ENCODE measurements at places on chromosomes 2 and 18. TPM values are rescaled to one million over a fixed set of nuclear protein-coding genes. Genes with fewer than 3 reads are reported as not detected.
A peak's percentile ranks its signal among the peaks of the same experiment; 100 is the strongest.

Gene TSPYL6
- not detected for total RNA-seq

Gene VSNL1
- 78.4 TPM for total RNA-seq

Gene ZNF2
- 2.4 TPM for total RNA-seq

Gene TRIM43
- not detected for total RNA-seq

Gene GKN2
- total RNA-seq: not detected

Gene SCYGR4
- total RNA-seq: not detected

Gene ACMSD
- not detected for total RNA-seq

Gene FAM98A
- 91.1 TPM for total RNA-seq

Gene CRYGD
- total RNA-seq: 6.3 TPM

Gene KCNG2
- total RNA-seq: 0.34 TPM

Gene FABP1
- 0.46 TPM for total RNA-seq

Gene M1AP
- total RNA-seq: 5.9 TPM

Gene CNRIP1
- total RNA-seq: 1.6 TPM

Gene LIMS2
- total RNA-seq: 2.5 TPM

Gene TNFAIP6
- 0.11 TPM for total RNA-seq

Gene CDKL4
- total RNA-seq: 0.46 TPM

GRCh38 chr2:43452318-43452731 is 143.5 kb downstream of the THADA start:
- H3K4me3 ChIP-seq: no peak overlapping the region
- no peak for DNase-seq
- H3K27me3 ChIP-seq: no peaks in the 10 kb centered on the region
- H3K36me3 ChIP-seq: no peaks in the 10 kb centered on the region

DNA sequence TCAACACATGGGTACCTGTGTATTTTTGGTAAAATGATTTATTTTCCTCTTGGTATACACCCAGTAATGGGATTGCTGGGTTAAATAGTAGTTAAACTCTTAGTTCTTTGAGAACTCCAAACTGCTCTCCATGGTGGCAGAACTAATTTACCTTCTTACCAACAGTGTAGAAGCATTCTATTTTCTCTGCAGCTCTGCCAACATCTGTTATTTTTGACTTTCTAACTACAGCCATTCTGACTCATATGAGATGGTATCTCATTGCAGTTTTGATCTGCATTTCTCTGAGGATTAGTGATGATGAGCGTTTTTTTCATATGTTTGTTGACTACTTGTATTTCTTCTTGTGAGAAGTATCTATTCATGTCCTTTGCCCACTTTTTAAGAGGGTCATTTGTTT is 180.6 kb downstream of the FSIP2 start:
- no peak overlapping the region for H3K4me3 ChIP-seq
- DNase-seq: no peak
- no peaks in the 10 kb centered on the region for H3K36me3 ChIP-seq
- H3K27ac ChIP-seq: no peak overlapping the region

DNA sequence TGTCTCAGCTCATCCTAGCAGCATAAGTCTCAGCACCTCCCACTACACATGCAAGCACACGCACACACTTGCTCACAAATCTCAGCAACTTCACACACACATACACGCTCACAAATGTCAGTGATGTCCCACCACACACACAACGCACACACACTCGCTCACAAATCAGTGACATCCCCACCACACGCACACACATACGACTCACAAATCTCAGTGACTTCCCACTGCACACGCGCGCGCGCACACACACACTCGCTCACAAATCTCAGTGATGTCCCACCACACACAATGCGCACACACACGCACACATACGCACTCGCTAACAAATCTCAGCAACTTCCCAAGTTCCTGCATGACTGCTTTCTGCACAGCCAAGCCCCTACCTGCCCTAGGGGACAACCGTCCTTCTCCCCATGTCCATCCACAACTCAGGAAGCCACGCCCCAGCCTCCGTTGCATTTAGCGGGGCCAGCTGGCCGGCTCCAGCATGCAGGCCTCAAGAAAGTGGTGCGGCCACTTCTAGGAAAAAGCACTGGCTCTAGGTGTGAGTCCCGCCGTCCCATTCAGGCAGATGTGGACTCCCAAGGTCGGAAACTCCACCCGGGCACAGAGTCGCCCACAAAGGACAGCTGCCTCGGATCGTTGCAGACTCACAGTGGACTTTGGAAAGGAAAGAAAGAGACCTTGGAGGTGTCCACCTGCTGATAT is 180.1 kb upstream of the SALL3 start:
- H3K27ac ChIP-seq: no peak overlapping the region
- peaks cover 10% of the 10 kb centered on the region for H3K36me3 ChIP-seq
- no peak for DNase-seq

- H3K27ac ChIP-seq: no peak overlapping the region
- H3K4me1 ChIP-seq: peaks cover 24% of the 10 kb centered on the region
- no peak overlapping the region for H3K4me3 ChIP-seq
Observed at GRCh38 chr2:107719836-107720235, 106.9 kb upstream of the RGPD4 start.

- H3K4me3 ChIP-seq: no peak overlapping the region
- H3K27ac ChIP-seq: no peak overlapping the region
- no peaks in the 10 kb centered on the region for H3K27me3 ChIP-seq
- peaks cover 4% of the 10 kb centered on the region for H3K4me1 ChIP-seq
Observed at GRCh38 chr2:63078852-63079606, 28.4 kb downstream of the OTX1 start.

DNA sequence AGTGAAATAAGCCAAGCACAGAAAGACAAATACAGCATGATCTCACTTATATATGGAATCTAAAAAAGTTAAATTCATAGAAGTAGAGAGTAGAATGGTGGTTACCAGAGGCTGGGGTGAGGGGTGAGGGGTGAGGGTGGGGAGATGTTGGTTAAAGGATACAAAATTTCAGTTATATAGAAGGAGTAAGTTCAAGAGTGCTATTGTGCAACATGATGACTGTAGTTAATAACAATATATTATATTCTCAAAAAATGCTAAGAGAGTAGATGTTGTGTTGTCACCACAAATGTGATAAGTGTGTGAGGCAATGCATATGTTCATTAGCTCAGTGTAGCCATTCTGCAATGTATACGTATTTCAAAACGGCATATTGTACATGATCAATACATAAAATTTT is 26.4 kb upstream of the GULP1 start:
- H3K27ac ChIP-seq: no peak overlapping the region
- H3K27me3 ChIP-seq: no peaks in the 10 kb centered on the region
- no peak for DNase-seq
- H3K4me1 ChIP-seq: no peaks in the 10 kb centered on the region
- H3K36me3 ChIP-seq: peaks cover 11% of the 10 kb centered on the region
- H3K4me3 ChIP-seq: no peak overlapping the region

DNA sequence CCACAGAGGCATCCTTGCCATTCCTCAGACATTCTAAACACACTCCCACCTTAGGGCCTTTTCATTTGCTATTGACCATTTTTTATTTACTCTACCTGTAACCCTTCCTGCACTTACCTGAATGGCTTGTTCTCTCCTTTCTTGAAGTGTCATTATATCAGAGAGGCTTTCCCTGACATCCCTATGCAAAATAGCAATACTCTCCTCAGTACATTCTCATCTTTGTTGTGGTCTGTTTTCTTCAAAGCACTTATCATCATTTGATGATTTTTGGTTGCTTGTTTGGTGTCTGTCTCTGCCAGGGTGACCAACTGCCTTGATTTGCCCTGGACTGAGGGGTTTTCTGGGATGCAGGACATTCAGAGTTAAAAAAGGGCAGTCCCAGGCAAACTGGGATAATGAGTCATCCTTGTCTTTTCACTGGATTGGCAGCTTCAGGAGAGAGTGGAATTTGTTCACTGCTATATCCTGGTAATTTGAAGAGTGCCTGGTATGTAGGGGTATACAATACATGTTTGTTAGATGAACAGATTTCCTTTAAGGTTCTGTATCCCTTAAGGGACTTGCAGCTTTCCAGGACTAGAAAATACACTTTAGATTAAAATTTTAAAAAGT is 102.4 kb downstream of the BABAM2 start:
- H3K27me3 ChIP-seq: no peaks in the 10 kb centered on the region
- H3K36me3 ChIP-seq: peaks cover 2% of the 10 kb centered on the region
- no peak overlapping the region for H3K4me3 ChIP-seq
- no peak for DNase-seq

DNA sequence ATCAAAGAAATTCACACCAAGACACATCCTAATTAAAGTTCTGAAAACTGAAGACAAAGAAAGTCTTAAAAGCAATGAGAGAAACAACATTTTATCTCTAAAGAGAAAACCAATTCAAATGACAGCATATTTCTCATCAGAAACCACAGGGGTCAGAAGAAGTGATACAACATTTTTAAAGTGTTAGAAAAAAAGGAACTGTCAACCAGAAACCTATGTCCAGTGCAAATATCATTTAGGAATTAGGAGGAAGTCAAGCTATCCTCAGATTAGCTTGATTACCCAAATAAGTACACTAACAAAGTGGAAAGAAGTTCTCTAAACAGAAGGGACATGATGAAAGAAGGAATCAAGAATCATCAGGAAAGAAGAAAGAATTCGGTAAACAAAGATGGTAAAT is 59.5 kb upstream of the BCL2L11 start:
- H3K27ac ChIP-seq: no peak overlapping the region
- H3K4me1 ChIP-seq: no peaks in the 10 kb centered on the region
- no peak overlapping the region for H3K4me3 ChIP-seq
- no peak for DNase-seq
- H3K27me3 ChIP-seq: no peaks in the 10 kb centered on the region

DNA sequence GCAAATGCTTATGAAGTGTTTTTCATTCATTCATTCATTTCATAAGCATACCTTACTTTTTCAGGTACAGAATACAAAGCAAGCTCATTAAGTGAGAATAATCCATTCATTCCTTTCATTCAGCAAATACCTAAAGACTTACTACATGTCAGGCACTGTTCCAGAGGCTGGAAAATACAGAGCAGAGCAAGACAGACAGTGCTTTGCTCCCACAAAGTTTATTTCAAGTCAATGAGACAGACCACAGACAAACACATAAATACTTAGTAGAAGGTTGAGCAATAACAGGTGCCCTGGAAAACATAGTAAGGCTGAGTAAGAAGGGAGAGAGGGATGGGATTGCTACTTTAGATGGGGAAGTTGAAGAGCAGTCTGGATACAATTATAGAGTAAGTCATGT is 309.8 kb downstream of the C1D start:
- no peaks in the 10 kb centered on the region for H3K36me3 ChIP-seq
- no peak overlapping the region for H3K4me3 ChIP-seq
- DNase-seq: no peak
- H3K27me3 ChIP-seq: no peaks in the 10 kb centered on the region

GRCh38 chr2:114222344-114222743 is 220.1 kb upstream of the DPP10 start:
- H3K4me1 ChIP-seq: no peaks in the 10 kb centered on the region
- no peaks in the 10 kb centered on the region for H3K27me3 ChIP-seq
- DNase-seq: no peak
- no peak overlapping the region for H3K27ac ChIP-seq
- H3K4me3 ChIP-seq: no peak overlapping the region

GRCh38 chr18:23992089-23992940 is 22.2 kb upstream of the TTC39C start:
- DNase-seq: no peak
- peaks cover 10% of the 10 kb centered on the region for H3K4me1 ChIP-seq
- no peaks in the 10 kb centered on the region for H3K27me3 ChIP-seq
- no peak overlapping the region for H3K27ac ChIP-seq
- H3K4me3 ChIP-seq: no peak overlapping the region

- no peak for DNase-seq
- H3K27ac ChIP-seq: no peak overlapping the region
- H3K36me3 ChIP-seq: no peaks in the 10 kb centered on the region
Observed at GRCh38 chr2:226655871-226656270, 143.7 kb downstream of the IRS1 start.

- H3K4me1 ChIP-seq: peaks cover 56% of the 10 kb centered on the region
- no peak overlapping the region for H3K4me3 ChIP-seq
- H3K36me3 ChIP-seq: peaks cover 9% of the 10 kb centered on the region
- DNase-seq: no peak
Observed at GRCh38 chr18:44700652-44701051, 20.0 kb downstream of the SETBP1 start.

DNA sequence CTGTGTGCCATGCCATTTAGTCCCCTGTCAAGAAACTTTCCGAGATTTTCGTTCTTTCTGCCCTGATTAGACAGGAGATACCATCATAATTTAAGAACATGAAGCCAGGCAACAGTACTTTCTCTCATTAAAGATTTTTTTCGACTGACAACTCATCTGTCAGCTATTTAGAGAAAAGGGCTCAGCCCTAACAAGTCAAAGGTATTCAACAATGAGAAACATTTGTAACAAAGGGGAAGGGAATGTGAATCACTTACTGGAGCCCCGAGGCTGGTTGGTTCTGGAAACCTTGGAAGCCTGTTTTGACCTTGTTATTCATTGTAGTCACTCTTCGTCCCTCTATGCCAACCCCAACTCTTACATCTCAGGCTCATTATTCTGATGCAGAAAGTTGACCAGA is 199.4 kb downstream of the SPP2 start:
- H3K27me3 ChIP-seq: no peaks in the 10 kb centered on the region
- no peaks in the 10 kb centered on the region for H3K4me1 ChIP-seq
- peaks cover 20% of the 10 kb centered on the region for H3K36me3 ChIP-seq

- DNase-seq: no peak
- peaks cover 52% of the 10 kb centered on the region for H3K4me1 ChIP-seq
- peak overlapping the region; percentile 63 for H3K4me3 ChIP-seq
- H3K27me3 ChIP-seq: peaks cover 99% of the 10 kb centered on the region
- H3K36me3 ChIP-seq: no peaks in the 10 kb centered on the region
Observed at GRCh38 chr2:161422816-161423403, 6.8 kb downstream of the TBR1 start.

DNA sequence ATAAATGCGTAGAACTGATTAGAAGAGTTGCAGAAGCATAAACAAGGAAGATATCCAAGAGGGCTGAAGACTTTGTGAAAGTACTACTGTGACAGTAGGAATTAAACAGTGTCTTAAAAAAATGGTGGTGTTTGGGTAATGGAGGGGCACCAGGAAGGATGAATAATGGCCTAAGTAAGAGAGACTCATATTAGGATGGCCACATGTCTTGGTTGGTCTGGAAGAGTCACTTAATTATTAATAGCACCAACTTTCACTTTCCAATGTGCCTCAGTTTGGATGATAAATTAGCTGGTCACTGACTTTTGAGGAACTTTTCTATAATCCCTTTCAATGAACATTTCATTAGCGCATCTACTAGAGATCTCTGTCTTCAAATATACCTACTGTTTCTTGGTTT is 372.2 kb downstream of the NYAP2 start:
- H3K27ac ChIP-seq: no peak overlapping the region
- H3K27me3 ChIP-seq: no peaks in the 10 kb centered on the region
- peaks cover 8% of the 10 kb centered on the region for H3K36me3 ChIP-seq
- no peaks in the 10 kb centered on the region for H3K4me1 ChIP-seq
- DNase-seq: no peak
- no peak overlapping the region for H3K4me3 ChIP-seq

DNA sequence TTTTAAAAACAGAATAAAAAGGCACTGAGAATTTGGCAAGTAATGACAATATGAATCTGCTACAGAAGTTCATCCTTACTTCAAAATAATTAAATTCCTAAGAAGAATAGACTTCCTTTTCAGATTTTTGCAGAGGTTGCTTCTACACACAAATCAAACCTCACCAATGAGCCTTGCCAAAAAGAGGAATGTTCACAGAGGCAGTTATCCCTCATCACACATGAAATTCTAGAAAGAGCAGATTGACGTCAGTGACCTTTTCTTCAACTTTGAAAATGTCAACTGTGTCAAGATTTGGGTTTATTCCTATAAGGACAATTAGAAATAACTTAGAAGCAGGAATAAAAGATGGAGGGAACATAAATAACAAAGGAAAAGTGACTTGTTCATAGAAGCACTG is 64.6 kb downstream of the MBD2 start:
- no peaks in the 10 kb centered on the region for H3K36me3 ChIP-seq
- no peak overlapping the region for H3K27ac ChIP-seq
- no peak for DNase-seq
- H3K27me3 ChIP-seq: no peaks in the 10 kb centered on the region
- H3K4me1 ChIP-seq: no peaks in the 10 kb centered on the region
- no peak overlapping the region for H3K4me3 ChIP-seq

- peaks cover 49% of the 10 kb centered on the region for H3K4me1 ChIP-seq
- no peak overlapping the region for H3K27ac ChIP-seq
- H3K36me3 ChIP-seq: no peaks in the 10 kb centered on the region
Observed at GRCh38 chr18:9811978-9812377, 73.8 kb upstream of the TXNDC2 start.
